ENCODE measurements at places on chromosomes 2 and 18.
A peak's percentile ranks its signal among the peaks of the same experiment; 100 is the strongest.

- no peak for DNase-seq
Observed at GRCh38 chr18:32759611-32760167, 13.1 kb downstream of the KLHL14 start.

GRCh38 chr2:164624316-164624715, 3.0 kb upstream of the GRB14 start:
- no peak for DNase-seq

- no peak for DNase-seq
Observed at GRCh38 chr18:35369126-35369525, 8.0 kb downstream of the ZNF396 start.

DNA sequence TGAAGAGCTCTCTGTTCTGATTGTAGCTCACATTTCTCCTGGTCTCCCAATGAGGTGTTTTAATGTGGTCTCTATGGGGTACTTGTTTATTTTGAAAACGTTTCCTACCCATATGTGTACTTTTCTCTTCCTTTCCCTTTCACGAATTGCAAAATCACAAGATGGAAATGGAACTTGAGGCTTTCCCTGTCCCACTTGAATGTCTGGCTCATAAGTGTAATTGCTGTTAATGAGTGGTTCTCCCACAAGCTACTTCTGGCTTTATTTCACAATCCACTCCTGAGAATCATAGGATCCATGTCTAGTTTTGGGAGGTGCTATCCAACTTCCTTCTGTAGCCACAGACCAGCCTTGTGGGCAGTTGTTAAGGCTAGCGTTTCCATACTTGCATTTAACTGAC, 81.1 kb upstream of the CAVIN2 start:
- no peak for DNase-seq

DNA sequence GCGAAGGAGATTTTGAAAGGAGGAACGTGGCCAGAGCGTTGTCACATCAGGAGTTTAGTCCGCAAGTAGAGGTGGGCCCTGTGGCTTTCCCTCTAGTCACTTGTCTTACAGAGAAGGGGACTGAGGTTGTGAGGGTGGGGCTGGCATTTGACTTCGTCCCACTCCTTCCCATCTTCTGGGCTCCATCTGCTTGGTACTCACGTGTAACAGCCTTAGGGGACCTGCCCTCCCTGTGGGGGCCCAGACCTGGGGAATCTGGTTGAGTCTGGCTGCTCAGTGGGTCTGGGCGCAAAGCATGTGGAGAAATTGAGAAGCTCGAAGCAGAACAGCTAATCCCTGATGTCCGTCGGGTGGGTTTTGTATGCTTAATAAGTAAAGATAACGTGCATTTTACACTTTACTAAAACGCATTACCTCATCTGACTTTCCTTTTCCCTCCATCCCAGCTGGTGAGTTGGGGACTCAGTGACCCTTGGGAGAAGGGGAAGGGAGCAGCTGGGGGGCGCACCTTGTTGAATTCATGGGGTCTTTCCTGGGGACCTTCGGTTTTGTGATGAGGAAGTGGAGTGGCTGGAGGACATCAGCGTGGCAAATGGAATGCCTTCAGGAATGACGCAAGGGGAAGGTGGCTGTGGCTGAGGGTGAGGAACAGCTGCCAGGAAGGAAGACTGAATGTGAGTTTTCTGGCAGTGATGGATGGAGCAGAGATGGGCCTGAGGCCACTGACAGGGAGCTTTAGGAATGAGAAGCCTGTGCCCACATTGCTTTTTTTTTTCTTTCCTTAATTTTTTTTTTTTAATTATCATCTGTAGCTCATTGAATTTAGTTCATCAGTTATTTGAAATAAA, 44.8 kb downstream of the ASAP2 start:
- peak; percentile 82 for DNase-seq

DNA sequence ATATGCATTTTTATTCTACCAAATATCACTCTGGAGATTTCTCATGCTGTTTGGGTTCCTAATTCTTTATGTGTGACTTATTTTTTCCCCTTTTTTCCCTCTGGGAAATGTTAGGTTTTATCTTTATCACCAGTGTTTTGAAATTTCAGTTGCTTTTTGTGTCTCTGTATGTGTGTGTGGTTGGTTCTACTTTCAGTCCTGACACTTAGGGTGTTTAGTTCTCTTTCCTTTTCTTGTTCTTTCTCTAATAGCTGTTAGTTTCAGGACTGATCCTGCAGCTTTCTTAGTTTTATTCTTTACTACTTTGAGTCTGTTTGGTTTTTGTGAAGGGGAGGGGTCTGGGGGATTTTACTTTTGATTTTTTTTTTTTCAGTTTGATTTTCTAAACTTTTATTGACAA, 23.1 kb downstream of the PPM1B start:
- no peak for DNase-seq

- no peak for DNase-seq
Observed at GRCh38 chr18:35110059-35110458, 68.8 kb downstream of the MAPRE2 start.

GRCh38 chr2:81734981-81735380, 1430.4 kb upstream of the LRRTM1 start:
- no peak for DNase-seq
